ENCODE measurements at places on chromosomes 2 and 18.
A peak's percentile ranks its signal among the peaks of the same experiment; 100 is the strongest.

- no peak for DNase-seq
These were observed 3.5 kb upstream of the NOSTRIN start for GRCh38 chr2:168798888-168799410.

GRCh38 chr2:150783015-150783414 lies 295.5 kb upstream of the RND3 start:
- no peak for DNase-seq

GRCh38 chr2:111069722-111070121 lies 51.0 kb upstream of the BCL2L11 start:
- no peak for DNase-seq

DNA sequence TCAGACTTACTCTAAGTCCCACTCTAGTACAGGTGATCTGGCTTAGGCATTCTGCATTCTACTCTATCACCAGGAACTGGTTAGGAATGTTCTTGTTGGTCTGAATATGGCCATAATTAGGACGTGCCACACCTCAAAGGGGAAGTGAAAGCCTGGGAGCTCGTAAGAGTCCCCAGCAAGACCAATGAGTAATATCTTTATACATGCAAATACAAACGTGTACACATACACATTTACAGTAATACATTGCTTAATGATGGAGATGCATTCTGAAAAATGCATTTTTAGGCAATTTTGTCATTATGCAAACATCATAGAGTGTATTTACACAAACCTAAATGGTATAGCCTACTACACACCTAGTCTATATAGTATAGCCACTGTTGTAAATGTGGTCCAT lies 19.5 kb upstream of the ERCC3 start:
- DNase-seq: no peak

DNA sequence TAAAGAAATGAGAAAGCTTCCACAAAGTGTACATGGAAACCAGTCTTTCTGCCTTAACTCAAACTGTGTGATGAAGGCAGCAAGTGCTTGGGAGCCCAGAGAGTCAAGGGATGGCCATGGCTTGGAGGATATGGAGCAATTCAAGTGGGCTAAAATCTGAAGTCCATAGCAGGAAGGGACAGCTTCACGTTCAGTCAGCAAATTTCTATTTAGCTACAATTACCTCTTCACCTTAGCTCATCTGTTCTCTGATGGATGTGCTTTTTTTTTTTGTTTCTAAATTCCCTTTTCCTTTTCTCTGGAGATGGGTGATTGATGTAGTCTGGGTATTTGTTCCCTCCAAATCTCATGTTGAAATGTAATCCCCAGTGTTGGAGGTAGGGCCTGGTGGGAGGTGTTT lies 4.9 kb upstream of the IL1A start:
- DNase-seq: no peak

DNA sequence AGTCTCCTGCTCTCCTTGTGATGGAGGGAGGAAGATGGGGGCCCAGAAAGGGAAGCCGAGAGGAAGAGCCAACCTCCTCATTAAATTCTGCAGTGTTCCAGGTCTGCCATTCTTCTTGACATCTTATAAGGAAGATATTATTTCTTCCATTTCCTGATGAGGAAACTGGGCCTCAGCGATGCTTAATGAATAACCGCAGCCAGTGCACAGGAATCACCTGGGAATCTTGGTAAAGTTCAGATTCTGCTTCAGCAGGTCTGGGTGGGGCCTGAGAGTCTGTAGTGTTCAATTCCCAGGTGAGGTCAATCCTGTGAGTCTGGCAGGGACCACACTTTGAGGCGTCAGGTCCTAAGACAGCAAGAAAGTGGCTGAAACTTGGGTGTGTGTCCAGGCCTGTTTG lies 17.3 kb downstream of the PCARE start:
- DNase-seq: no peak

DNA sequence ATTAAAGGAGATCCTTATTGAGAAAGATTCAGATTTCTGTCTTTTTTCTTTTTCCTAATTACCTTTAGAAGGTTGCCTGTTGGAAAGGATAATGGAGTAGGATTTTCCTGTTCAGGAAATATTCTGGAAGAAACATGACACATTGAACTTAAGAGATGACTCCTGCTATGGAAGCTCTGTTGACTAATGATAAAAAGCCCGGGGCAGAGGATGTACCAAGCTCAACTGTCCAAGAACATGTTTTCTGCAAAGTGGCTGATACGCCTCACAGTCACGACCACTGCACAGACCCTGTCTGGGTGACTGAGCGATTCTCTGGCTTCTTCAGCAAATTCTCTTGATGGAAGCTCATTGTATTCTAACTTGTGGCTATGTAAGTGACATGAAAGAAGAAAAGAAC lies 86.2 kb upstream of the THOC1 start:
- DNase-seq: no peak

DNA sequence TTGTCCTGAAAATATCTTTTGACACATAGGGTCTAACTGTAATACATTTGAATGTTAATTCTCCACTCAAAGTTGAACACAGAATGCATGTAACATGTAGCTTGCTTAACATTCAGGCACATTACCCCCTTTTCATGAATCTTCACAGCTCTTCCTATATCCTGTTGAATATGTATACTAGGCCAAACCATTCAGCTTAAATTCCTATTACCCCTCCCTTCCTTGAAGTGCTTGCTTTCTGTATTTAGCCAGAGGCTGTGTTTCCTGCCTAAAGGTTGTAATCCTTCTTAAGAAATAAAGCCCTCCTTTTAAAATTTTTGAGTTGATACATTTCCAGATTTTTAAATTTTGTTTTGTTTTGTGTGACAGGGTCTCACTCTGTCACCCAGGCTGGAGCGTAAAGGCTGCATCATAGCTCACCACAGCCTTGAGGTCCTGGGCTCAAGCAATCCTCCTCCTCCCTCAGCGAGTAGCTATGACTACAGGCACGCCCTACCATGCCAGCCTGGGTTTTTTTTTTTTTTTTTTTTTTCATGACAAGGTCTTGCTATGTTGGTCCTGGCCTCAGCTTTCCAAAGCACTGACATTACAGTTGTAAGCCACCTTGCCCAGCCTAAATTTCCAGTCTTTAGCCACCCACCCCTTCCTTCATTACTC lies 357.6 kb downstream of the DSC3 start:
- DNase-seq: no peak

GRCh38 chr2:85828725-85829124 lies 60.1 kb downstream of the ST3GAL5 start:
- DNase-seq: no peak

- DNase-seq: peak; percentile 18
These were observed 563.4 kb downstream of the LRRTM4 start for GRCh38 chr2:76958749-76959148.

GRCh38 chr18:47826157-47827074 lies 104.0 kb downstream of the SMAD2 start:
- DNase-seq: no peak

GRCh38 chr2:134402410-134402809 lies 148.5 kb downstream of the MGAT5 start:
- DNase-seq: peak; percentile 74

GRCh38 chr2:26630669-26631360 lies 10.4 kb downstream of the CIB4 start:
- DNase-seq: no peak

GRCh38 chr2:222794585-222795449 lies 66.0 kb upstream of the ACSL3 start:
- no peak for DNase-seq

GRCh38 chr2:109346601-109347228 lies 217.7 kb downstream of the SH3RF3 start:
- no peak for DNase-seq

GRCh38 chr2:118978064-118978463 lies 36.1 kb downstream of the MARCO start:
- no peak for DNase-seq

GRCh38 chr18:66640431-66640830 lies 36.5 kb upstream of the CDH19 start:
- peak; percentile 10 for DNase-seq

- no peak for DNase-seq
These were observed 91.9 kb upstream of the KCNE4 start for GRCh38 chr2:222960126-222960525.

DNA sequence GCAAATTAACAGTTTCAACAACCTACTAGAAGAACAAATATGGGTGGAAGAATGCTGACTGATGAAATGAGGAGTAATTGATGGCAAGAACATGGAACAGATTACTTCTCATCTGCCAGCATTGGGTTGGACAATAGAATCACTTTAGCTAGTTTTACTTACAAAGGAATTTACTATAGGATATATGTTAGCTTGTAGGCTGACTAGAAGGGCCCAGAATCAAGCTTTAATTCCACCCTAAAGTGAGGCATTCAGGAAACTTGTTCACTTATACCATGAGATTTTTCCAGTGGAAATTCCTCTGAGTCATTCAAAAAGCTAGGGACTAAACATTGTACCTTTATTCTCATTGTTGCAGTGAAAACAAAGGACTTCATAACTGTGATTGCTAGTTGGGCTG lies 5.0 kb upstream of the ZSWIM2 start:
- no peak for DNase-seq

GRCh38 chr2:238055841-238056240 lies 5.0 kb upstream of the SCLY start:
- DNase-seq: no peak

- peak; percentile 9 for DNase-seq
These were observed 1109.7 kb downstream of the SOCS6 start for GRCh38 chr18:71398531-71398930.

- DNase-seq: no peak
These were observed 78.5 kb downstream of the TANC1 start for GRCh38 chr2:159046966-159047365.

GRCh38 chr2:112593736-112594135 lies 9.3 kb downstream of the CHCHD5 start:
- DNase-seq: no peak

DNA sequence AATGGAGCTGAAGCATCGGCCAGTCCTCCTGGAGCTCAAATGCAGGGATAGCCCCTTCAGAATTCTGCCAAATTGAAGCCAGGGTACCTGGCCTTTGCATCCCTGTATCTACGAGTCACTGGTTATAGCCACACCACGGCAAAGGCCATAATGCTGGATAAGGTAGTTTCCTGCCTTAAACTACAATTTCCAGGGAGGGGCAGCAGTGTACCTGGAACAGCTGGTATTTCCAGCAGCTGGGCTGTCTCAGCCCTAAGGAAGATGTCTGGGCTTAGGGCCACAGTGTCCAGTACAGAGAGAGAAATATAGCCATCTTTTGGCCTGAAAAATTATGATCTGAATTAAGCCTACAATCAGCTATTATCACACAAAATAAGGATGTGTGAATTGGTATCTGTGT lies 180.3 kb downstream of the GCA start:
- no peak for DNase-seq

DNA sequence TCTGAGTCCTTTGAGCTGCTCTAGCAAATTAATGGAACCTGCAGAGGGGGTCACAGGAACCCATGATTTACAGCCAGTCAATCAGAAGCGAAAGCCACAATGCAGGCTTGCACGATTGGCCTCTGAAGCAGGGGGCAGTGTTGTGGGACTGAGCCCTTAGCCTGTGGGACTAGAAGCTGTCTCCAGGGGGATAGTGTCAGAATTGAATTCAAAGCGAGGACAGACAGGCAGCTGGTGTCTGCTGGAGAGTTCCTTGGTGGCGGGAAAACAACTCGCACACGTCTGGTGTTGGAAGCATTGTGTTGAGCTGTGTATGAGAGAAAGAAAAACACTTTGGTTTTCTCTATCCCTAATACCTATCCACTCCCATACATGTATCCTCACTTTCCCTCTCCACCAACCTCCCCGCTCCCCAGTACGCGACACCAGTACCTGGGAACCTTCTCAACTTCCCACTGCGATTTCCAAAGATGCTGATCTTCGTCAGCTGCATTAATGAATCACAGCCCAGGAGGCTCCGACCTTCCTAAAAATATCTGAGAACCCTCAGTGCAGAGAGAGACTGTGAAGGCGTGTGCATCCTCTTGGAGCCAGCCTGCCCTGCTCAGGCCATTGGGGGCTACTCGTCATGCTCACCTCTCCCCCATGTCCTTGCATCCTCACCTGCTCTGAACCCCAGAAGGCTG lies 88.2 kb downstream of the HS1BP3 start:
- no peak for DNase-seq

DNA sequence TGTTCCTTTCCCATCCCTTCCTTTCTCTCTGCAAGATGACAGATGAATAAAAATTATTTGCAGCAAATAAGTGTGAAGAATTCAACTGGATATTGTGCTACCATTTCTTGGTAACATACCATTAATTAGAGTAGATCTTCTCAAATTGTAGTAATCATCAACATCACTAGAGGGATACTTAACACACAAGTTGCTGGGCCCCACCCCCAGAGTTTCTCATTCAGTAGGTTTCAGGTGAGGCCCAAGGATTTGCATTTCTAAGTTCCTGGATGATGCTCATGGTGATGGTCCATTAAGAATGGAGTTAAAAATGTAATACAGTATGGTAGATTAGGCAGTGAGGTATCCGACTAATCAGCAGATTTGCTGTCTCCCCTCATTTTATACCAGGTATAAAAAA lies 594.0 kb downstream of the ERBB4 start:
- DNase-seq: no peak

- peak; percentile 86 for DNase-seq
These were observed 97.4 kb upstream of the LHCGR start for GRCh38 chr2:48852938-48853337.

DNA sequence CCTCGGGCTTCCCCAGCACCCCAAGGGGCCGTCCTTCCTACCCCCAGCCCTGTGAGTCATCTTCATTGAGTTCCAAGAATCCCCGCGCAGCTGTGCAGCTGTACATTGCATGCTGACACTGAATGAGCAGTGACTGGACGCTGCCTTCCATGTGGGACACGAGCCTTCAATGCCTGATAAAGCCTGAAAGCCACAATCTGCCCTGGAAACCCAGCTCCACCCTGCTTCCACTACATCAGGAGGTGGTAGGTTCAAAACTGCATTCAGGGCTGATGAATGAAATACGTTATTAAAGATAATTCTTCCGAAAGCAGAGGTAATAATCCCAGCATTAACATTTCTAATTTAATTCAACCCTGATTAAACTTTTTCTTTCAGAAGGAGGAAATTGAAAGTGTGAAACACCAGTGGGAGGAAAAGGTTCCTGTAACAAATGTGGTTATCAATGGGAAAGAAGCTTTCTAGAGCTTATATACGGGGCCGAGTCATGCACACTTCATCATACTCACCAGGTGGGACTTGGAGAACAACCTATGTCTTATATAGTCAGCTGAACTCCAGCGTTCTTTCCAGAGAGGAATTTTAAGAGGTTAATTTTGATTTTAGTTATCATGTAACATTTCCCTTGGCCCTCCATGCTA lies 360.1 kb downstream of the LPIN1 start:
- peak; percentile 67 for DNase-seq

DNA sequence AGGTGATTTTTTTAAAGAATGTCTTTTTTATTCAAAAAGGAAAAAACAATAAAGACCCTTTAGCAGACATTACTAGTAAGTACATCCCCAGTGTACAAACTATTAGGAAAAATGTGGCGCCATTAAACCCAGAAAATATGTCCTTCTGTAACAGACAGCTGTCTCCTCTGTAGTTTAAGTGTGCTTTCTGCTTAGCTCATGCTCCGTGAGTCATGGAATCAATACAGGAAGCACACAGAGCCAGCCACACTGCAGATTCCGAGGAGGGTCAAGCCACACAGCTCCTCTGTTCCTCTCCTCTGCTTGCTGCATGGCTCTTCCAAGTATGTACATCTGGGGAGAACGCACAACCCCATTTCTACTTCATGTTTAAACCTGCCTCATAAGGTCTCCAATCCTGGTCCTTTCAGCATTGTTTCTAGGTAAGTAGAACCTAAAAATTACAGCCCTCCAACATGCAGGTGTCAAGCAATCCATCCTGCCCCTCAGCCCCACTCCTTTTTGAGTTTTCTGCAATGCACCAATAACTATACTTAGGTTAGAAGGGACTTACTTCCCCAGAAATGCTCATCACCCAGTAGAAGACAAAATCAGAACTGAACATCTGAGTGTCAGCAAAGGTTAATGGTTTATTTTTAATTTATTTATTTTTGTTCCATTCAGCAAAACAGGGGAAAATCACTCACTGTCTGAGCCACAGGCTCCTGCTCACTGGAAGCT lies 37.5 kb downstream of the ACVR1 start:
- DNase-seq: peak; percentile 80

All from muscle of back (tissue), 13 donors.